Suppressor macrophage treated with lipopolysaccharide for 1 hour (primary cell): ENCODE measurements at places on chromosomes 5 and 9.
A peak's percentile ranks its signal among the peaks of the same experiment; 100 is the strongest.

GRCh38 chr5:66915531-66915930 lies 281.1 kb downstream of the CD180 start:
- DNase-seq: no peak

DNA sequence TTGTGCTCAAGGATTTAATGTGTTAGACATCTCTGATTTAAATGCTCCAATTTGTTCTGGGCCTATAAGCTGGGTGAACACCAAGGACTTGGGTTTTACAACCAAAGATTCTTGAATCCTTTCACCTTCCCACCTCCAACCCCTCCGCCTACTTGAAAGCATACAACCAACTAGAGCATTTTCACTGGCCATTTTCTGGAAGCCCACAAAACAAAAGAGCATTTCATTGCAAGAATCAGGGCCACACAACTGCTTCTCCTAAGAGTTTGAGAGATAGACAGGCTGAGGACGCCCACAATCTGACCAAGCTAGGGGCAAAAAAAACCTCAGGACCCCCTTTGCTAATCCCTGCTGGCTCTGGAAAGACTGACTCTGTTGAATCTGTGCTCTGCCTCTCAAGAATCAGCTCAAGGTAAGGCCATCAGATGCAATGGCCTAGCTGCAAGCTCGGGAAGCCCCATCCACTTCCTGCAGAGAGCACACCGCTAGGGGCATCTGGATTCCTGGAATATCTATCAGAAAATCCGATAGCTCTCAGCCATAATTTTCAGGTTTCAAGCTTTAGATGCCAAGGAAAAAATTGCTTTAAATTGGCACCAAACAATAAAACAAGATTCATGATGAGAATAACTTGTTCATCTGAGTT lies 57.7 kb downstream of the RETREG1 start:
- no peak for DNase-seq

DNA sequence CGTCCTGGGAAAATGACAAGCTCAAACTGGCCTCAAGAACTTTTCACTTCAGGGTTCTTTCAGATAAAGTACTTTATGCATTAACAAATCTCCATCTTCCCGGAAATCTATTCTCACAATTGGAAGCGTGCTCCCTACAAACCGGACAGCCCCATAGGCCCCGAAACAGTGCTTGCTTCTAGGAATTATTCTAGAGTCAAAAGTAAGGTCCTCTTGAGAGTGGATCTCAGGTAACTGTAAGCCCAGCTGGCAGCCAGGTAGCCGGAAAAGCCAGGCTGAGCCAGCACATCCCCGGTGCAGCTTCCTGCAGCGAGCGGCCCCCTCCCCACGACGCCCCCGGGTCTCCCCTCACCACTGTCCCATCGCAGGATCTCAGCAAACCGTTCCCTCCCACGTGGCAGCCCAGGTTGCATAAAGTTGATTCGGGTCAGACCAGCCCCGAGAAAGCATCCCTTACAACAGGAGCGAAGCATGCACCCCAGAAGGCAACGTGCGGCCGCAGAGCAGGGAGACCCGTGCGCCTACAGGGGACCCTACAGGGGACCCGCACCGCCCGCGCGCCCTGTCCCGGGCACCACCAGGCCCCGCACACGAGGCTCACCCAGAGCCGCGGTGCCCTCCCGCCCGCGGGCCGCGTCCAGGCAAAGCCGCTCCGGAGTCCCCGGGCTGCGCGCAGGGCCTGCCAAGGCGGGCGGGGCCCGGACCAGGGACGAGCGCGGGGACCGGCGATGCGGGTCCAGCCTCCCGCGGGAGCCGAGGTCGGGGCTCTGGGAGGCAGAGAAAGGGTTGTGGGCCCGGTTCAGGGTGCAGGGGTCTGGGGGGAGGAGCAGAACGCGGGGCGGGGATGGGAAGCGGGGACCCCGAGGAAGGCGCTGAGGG lies 920 bp downstream of the LPCAT1 start:
- peak; percentile 41 for DNase-seq

- DNase-seq: no peak
Observed at GRCh38 chr5:4640795-4641194, 499.3 kb upstream of the ADAMTS16 start.

- DNase-seq: no peak
Observed at GRCh38 chr9:4592886-4593285, 69.2 kb upstream of the PLPP6 start.

GRCh38 chr5:57172466-57173318 lies 1.2 kb upstream of the GPBP1 start:
- DNase-seq: peak; percentile 65

DNA sequence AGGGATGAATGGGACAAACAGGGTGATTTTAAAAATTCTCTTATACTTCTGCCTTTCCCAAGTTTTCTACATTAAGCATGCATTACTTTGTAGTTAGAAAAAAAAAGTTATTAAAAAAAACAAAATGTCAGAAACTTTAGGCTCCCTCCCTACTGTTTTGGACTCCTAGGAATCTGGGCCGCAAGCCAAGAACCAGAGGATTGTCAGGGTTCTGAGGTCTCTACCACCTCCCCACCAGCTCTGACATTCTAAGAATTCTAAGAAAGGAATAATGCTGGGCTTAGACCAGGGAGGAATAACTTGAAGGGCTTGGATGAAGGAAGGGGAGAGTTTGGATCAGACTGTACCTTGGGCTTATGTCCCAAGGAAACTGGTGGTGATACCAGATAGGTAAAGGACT lies 1.1 kb upstream of the ARHGEF39 start:
- no peak for DNase-seq

- DNase-seq: no peak
Observed at GRCh38 chr9:14238079-14238478, 75.9 kb downstream of the NFIB start.
